Mesothelial cell of epicardium (in vitro differentiated cells): ENCODE measurements at places on chromosomes 3 and 15.
A peak's percentile ranks its signal among the peaks of the same experiment; 100 is the strongest.

GRCh38 chr3:56424885-56425284 is 43.4 kb downstream of the ERC2 start:
- no peak for DNase-seq

GRCh38 chr15:59998305-59998949 is 5.7 kb upstream of the FOXB1 start:
- no peak for DNase-seq

DNA sequence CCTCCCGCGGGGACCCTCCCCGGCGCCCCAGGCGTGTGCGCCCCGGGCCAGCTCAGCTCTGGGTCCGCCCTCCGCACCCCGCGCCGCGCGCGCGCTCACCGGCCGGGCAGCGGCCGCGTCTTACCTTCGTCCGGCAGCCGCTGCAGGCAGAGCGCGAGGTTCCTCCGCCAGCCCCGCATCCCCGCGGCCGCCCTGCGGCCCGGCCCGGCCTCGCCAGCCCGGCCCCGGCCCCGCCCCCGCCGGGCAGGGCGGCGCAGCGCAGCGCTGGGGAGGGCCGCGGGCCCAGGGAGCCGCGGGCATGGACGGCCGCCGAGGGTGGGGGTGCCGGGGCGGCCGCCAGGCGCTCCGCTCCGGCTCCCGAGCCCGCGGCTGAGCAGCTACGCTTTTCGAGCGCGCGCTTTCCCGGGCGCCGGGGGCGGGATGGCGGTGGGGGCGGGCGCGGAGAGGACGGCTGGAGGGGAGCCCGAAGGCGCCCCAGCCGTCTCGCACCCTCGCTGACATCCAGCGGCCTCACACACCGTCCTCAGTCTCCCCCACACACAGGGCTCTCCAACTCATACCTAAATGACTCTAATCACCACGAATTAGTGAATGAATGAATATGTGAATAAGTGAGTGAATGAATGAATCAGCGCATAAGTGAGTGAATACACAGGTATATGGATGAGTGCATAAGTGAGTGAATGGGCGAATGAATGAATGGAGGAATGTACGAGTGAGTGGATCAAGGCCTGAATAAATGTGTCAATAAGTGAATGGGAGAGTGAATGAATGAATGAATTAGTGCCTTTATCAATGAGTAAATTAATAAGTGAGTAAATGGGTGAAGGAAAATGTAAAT is 48.5 kb upstream of the CCDC174 start:
- peak; percentile 44 for DNase-seq

DNA sequence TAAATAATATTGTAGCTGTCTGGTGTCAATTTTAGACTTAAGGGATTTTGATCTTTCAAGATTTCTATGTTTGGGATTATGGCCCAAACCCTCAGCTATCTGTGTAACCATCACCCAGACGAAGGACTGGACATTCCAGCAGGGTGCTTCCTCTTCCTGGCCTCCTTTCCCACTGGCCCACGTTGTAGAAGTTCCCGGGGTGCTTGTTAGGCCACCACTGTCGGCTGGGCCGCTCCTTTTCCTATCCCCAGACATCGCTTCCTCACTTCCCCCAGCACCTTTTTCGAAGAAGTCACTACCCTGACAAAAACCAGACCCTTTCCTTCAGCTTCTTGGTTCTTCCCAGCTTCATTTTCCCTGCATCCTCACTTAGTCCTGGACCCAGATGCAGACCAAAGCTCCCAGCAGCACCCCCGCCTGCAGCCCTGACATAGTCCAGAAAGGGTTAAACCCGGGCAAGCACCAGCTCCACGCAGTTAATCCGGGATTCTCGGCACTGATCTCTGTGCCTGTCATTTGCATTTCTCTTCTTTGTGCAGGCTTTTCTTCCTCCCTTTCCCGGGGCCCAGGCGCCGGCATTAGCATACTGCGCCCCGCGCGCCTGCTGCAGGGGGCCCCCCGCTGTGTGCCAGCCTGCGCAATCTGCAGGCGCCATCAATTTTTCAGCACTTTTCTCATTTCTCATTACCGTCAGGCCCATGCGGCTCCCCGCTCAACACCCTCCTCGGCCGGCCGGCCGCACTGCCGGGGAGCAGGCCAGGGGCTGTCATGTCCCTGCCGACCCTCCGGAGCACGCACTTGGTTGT is 90.6 kb downstream of the ZNF621 start:
- no peak for DNase-seq

GRCh38 chr3:188124184-188124583 is 29.8 kb upstream of the LPP start:
- DNase-seq: no peak

GRCh38 chr3:136211547-136211946 is 15.4 kb upstream of the MSL2 start:
- DNase-seq: no peak

DNA sequence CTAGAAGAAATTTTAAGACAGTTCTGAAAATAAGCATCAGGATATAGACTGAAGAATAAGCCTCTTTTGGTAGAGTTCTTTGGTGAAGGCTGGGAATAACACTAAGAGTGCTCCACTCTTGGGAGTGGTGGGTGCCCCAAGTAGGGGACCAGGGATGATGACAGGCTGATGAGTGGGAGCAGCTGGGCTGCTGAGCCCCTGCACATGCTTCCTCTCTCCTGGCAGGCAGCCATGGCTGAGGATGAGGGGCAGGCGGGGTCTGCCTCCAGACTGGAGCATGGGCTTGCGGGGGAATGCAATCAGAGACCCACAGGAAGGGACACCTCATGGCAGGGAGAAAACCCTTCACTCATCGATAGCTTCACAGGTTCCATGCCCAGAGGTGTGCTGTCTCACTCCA is 72.6 kb upstream of the RORA start:
- no peak for DNase-seq

DNA sequence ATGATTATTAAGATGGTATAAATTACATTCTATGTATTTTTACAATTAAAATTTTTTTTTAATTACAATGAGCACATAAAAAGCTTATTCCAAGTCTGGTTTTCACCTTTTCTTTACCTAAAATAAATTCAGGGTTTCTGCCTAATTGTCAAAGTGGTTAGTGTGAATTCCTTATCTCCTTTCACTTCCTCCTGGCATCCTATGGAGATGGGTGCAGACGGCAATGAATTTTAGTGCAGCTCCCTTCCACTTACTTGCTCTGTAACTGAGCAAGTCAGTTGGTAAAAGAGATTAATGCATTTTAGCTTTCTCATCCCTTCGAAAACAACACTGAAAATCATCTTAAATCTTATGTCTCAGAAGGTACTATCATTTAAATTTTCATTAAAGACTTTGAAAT is 13.1 kb downstream of the HDGFL3 start:
- no peak for DNase-seq

DNA sequence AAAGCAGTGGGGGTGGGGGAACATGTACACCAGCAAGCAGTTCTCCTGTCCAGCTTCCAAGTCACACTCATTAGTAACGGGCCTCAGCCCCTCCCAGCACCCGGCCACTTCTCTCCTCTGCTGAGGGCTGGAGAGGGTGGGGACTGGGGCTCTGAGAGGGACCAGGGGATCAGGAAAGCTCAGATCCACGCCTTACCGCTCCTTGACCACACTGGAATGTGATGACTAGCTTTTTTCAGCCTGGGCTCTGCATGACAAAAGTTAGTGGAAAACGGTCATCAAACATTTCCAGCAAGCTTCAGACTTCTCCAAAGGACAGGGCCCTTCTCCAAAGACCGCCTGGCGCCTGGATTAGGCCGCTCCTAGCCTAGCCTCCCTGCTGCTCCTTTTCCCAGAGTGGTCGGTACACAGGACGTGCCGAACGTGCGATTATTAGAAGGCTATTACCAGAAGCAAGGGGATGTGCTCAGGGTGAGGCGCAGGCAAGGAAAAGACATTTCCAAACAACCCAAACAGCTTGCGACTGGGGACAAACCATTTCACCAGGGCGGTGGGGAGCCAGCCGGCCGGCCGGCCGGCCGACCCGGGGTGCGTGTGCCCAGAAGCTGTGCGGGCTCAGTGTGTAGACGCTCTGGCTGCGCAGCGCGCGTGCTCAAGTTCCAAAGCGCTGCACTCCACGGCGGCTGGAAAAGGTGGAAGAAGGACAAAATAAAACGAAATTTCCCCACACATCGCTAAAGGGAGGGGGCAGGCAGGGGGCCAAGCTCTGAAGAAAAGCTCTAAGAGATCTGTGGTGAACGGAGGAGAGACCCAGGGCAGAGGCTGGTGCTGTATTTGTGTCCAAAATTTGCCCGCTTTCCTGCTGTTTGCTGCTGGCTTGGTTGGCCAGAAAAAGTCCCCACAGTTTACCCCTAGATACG is 51.0 kb upstream of the SSR3 start:
- DNase-seq: peak; percentile 43

- DNase-seq: no peak
Measured at GRCh38 chr3:148957586-148957985, 33.8 kb upstream of the GYG1 start.

DNA sequence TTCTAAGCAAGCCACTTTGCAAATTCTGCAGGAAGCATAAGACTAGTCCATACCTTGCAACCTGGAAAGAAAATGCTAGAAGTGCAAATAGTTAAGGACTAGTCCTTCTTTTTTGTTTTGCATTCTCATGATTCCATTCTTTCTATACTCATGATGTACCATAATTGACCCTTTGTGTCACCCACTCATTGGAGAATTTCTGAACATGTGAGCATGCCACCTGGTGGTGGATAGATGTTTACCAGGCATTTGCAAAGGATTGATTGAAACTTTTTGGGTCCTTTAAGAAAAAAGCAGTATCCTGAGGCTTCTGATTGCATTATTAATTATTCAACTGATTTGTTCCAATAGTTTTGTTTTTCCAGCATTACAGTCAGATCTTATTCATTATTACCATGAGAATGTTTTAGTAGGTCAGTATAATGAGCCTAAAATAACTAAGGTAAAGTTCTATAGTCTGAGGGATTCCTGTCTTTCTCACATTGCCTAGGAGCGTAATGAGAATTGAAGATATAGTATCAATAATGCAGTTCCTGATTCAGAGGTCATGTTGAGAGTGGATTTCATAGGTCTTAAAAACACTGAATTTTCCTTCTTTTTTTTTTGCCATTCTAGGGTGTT is 20.2 kb upstream of the DIPK2A start:
- no peak for DNase-seq

- no peak for DNase-seq
Measured at GRCh38 chr3:98730338-98730737, 32.8 kb upstream of the ST3GAL6 start.

GRCh38 chr15:93088981-93089726 is at the start of gene RGMA:
Gene RGMA, minus strand, starts transcription at chr15:93089211. Its CDS starts 279 bp downstream, at chr15:93088932.
- no peak for DNase-seq

DNA sequence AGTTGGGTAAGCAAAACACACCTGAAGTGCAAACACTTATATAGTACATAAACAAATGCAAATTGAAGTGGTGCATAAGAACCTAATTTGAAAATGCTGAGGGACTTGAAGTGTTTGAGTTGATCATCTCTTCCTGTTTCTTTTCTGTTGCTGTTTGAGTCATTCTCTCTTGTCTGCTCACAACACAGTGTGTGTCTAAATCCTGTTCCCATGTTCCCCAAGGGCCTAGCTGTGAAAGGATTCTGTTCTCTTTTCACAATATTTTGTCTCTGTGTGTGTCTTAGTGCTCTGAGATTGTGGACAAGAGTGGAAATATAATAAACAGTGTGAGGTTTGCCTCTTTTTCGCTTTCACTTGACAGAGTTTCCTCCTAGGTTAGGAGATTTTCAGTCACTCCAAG is 6.1 kb downstream of the CD96 start:
- no peak for DNase-seq

DNA sequence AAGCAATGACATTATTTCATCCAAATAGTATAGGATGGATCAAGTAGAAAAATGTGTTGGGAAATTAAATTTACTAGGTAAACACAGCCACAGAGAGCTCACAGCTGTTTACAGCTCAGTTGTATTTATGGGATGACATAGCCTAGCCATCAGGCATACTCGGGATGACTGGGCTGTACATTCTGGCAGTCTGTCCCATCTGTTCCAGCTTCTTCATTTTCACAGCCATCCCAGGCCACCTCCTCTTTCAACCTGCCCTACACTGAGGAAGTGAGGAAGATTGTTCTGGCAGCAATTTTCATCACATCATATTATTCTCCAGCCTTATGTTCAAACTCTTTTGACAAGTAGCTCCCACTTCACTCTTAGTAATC is 98.4 kb upstream of the PFN2 start:
- no peak for DNase-seq

DNA sequence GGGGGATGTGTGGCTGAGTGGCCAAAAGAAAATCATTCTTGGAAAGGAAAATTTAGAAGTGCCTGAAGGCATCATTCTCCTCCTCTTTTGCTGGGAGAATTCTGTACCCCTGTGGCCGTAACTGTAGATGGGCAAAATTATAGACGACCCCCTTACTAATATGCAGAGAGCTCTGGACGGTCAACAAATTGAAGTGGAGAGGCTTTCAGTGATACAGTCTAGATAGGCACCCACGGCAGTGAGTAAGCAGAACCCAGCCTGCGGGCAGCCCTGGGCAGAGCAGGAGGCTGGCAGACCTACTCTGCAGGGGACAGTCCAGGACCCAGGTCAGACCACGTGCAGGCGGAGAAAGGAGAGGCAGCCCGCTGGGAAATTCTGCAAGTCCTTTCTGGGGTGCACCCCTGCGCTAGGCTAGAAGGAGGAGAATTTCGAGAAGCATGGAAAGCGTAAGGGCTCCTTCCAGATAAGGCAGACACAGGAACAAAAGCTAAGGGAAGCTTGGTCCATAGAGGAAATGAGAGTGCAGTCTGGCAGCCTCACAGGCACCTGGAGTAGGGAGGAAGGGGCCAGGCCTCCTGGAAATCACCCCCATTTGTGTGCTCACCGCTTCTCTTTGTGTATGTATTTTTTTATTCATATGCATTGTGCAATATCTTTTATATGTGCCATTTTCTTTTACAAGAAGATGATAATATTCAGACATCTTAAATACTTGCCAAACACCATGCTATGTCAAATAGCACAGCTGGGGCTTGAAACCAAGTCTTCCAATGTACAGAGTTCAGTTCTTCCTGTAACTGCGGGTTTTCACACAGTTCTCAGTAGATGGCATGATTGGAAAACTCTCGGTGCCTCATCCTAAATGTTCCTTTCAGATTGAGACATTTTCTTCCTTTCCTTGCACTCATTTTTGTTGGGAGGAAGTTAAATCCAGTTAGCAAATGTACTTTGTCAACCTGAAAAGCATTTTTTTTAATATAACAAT is 40.2 kb downstream of the LRRK1 start:
- no peak for DNase-seq

DNA sequence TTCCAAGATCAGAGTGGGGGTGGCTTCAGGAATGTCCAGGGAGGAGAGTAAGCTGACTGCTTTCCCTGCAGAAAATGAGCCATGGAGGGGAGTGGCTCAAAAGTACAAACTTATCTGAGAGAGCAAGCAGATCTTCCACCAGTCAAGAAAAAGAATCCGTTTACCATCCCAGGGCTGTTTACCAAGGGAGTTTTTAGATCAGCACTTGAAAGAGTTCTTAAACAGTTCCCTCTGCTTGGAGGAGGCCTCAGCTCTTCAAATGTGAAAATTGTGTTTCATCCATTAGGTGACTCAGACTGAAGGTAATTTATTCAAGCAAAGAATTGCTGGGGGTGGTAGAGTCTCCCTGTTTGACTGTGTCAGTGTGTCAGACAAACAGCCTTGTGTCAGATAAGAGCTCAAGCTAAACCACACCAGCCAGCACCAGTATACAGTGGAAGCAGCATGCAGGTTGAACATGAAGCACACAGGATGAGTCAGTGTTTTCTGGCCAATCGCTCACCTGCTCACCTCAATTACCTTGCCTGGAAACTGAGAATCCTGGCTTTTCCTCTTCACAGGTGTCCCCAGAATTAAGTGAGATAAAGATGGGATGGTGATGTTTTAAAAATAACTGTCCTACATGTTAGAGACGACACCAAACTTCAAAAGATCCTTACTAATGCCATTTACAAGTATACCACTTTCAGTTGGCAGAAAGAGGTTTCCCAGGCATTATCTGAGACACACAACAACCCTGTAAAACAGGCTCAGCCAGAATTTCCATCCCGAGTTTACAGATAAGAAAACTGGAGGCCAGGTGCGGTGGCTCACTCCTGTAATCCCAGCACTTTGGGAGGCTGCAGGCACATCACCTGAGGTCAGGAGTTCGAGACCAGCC is 21.7 kb downstream of the SH3BP5 start:
- DNase-seq: no peak
